Stimulated activated CD8-positive, alpha-beta memory T cell treated with anti-CD3 and anti-CD28 coated beads, Interleukin-4, amount 100 ng/mL, for 4 hours (primary cell): ENCODE measurements at places on chromosomes 13 and 19.

- DNase-seq = no peak
Observed at GRCh38 chr13:23644126-23644419, 73.9 kb downstream of the TNFRSF19 start.

DNA sequence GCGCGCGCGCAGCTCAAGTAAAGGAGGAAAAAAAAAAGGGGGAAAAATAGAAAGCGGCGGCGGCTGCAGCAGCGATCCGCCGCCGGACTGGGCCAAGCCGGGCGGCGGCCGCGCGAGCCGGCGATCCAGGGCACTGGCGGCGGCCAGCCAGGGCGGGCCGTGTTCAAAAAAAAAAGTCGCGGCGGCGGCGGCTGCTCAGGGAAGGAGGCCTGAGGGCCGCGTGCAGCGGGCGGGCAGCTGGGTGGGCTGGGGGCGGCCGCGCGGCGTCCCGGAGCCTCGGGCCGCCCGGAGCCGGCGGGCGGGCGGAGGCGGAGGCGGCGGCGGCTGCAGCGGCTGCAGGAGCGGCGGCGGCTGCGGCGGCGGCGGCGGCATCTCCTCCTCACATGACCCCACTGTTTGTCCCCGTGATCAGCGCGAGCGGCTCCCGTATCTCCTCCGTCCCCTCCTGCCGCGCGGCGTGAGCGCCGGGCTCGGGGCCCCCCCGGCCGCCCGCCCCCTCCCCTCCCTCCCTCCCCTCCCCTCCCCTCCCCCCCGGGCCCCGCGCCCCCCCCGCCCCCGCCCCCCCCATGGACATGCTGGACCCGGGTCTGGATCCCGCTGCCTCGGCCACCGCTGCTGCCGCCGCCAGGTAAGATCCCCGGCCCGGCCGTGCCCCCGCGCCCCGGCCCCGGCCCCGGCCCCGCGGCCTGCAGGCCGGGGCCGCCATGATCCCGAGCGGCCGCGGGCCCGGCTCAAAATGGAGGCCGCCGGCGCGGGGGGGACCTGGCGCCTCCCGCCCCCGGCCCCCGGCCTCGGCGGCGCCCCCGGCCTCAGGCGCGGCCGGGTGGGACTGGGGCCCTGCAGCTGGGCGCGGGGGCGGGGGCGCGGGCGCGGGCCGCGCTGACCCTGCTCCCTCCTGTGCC lies at the start of gene USF2:
USF2 (plus strand) TSS at position 427 of the 902 bp plus-strand sequence; CDS start at position 567, 140 bp downstream.
- DNase-seq = no peak

- DNase-seq = no peak
Observed at GRCh38 chr13:111909971-111910671, 156.8 kb upstream of the SOX1 start.

- DNase-seq = no peak
Observed at GRCh38 chr19:18253716-18254115, 20.5 kb downstream of the IQCN start.

DNA sequence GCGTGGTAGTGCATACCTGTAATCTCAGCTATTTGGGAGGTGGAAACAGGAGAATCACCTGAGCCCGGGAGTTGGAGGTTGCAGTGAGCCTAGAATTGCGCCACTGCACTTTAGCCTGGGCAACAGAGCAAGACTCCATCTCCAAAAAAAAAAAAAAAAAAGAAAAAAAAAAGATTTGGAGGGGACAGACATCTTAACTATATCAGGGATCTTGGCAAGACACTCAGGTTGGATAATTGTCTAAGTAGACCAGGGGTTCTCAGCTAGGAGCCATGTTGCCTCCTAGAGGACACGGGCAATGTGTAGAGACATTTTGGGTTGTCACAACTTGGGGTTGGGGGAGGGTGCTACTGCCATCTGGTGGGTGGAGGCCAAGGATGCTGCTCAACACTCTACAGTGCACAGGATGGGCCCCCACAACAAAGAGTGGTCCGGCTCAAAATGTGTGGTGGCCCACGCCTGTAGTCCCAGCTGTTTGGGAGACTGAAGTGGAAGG lies 1.9 kb upstream of the ZNF580 start:
- DNase-seq = no peak

GRCh38 chr13:47306991-47307390 lies 410.1 kb upstream of the HTR2A start:
- DNase-seq = no peak

DNA sequence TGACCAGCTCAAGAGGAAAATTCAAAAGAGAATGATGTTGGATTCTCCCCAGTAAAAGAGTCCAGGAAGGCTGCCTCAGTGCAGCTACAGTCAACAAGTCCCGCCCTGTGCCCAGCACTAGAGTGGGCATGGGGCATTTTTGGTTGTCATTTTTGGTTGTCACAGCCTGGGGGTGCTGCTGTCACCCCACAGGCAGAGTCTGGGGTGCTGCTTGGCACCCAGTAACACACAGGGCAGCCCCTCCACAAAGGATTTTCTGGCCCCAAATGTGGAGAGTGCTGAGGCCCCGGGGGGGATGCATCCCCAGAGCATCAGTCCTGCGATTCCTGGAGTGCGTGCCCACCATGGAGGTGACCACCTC lies 28.2 kb upstream of the TMEM255B start:
- DNase-seq = no peak

DNA sequence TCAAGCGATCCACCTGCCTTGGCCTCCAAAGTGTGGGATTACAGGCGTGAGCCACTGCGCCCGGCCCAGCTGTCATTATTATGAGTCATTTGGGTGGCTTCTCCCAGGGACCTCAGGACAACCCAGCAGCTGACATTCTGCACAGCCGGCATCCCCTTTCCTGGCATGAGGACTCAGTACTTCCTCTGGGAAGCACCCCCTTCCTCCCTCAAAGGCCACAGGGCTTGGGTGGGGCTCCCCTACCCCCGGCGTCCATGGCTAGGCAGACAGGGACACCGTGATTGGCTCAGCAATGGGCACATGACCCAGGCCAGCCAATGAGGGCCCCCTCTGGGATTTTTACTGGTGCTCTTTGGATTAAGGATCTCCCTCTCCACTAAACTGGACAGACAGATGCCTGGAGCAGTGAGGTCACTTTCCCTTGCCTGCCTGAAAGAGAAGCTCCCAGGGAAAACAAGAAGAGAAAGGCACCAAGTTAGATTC lies 6.0 kb downstream of the KANK2 start:
- DNase-seq = no peak

DNA sequence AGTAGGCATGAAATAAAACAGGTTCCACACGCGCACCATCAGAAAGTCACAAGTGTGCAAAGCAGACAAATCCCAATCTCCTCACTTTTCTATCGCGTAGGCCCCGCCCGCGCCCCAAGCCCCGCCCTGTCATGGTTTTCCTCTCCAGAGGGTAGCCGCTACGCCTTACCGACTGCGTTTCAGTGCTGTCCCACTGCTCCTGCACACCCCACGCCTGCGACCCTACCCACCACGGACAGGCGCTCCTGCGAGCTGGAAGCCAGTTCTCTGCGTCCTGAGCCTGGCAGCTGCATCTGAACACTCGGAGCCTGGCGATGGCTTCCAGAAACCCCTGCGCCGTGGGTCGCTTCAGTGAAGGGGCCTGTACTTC lies 379 bp upstream of the ZNF470 start:
- DNase-seq = no peak

GRCh38 chr19:50548191-50549058 lies 19.8 kb downstream of the LRRC4B start:
- no peak for DNase-seq

DNA sequence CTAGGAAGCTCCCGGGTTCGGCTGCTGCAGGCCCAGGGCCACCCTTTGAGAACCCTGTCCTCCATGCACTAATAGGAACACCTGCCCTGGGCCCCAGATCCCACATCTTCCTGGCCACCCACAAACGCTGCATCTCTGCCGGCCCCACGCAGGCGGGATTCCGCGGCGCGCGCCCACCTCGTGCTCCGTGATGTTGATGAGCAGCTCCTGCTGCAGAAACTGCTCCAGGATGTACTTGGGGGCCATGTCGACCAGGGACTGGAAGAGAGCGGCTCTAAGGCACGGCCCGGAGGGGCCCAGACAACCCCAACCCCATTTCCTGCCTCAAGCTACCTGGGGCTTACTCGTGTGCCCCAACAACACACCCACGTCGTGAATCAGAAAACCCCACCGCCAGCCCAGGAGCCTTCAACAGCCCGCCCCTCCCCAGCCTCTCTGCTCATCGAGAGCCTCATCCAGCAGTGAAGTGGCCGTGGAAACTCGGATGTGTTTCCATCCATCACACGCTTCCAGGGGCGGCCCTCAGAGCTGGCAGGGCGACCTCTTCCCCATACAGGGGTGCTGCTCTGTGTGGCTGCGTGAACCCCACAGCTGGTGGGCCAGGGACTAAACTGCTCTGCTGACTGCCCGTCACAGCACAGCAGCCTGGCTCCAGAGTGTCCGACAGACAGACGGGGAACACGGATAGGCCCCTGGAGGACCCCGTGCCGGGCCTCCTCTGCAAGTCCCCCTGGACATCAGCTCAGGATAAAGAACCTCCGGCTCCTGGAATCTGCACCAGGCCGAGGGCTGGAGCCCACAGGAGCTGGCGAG lies 4.2 kb downstream of the POLR2E start:
- DNase-seq = peak; percentile 44

- DNase-seq = peak; percentile 74
Observed at GRCh38 chr19:8307965-8308866, at the start of gene CD320. Gene CD320 (minus strand): TSS chr19:8308358. CDS start chr19:8308290, 68 bp downstream.

DNA sequence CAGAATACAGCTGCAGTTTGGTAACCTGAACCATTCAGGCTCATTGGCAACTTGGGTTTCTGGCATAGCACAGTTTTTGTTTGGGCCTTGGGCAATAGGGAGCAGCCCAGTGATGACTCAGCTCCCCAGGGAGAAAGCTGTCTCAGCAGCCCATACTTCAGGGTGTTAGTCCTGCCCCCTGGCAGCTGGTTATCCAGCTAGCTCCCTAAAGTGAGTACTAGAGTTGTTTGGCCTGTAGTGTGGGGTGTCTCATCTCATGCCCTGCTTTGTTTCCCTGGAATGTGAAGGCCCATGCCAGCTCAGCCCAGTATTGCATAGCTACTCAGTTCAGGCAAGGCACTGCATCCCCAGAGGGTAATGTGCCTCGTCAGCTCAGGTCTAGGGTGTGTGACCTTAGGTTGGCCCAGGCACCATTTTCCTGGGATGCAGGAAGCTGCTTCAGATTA lies 18.2 kb upstream of the ZNF543 start:
- DNase-seq = no peak

- no peak for DNase-seq
Observed at GRCh38 chr13:113743366-113744195, 15.4 kb upstream of the TMEM255B start.

- DNase-seq = no peak
Observed at GRCh38 chr19:19428746-19429145, 23.3 kb downstream of the GATAD2A start.

DNA sequence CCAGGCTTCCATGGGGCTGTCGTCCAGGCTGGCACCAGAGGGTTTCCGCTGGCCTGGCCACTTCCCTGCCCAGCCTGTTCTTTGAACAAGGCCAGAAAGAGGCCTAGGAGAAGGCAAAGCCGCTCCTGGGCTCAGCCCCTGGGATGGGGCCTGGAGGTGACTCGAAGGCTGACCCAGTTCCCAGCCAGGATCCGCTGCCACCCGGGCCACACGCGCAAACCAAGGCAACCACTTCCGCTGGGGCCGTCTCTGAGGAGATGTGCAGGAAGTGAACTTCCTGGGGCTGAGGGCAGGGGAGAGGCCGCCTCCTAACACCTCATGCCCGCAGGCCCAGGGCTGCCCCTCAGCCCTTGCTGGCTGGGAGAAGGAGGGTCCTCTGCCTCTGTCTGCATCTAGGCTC lies 15.2 kb downstream of the PLEKHF1 start:
- peak; percentile 69 for DNase-seq

DNA sequence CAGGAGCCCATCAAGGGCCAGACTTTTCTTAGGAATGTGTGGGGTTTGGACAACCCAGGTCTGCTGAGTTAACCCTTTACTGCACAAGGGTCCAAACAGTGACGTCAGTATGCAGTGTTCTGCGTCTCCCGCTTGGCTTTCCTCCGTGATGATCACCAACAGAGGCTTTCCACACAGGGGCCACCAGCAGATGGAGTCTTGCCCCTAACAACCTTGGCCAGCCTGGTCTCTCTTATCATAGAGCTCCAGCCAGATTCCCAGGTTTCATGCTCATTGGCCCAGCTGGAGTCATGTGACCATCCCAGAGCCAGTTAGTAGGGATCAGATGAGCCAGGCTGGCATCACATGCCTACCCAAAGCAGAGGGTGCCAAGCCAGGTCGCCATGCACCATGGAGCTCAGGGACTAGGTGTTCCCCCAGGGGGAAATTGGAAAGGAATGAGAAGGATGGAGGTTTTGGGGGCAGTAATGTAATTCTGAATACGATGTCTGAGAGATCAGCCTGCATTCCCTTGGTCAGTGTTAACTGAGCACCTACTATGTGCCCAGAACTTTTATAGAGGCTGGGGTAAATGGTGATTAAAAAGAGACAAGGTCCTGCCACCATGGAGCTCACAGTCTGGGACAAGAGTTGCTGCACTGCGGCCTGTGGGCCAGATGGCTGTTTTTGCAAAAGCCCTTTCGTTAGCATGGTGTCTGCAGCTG lies 61.2 kb downstream of the MYH14 start:
- DNase-seq = no peak

DNA sequence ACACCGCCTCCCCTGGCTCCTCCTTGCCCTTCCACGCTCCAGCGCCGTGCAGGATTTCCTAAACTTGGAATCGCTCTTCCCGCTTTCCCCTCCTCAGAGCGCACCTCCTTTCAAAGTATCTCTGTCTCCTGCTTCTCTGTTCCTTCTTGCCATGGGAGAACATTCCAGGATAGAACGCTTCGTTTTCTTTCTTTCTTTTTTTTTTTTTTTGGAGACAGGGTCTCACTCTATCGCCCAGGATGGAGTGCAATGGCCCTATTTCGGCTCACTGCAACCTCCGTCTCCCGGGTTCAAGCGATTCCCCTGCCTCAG lies 574 bp upstream of the XPO4 start:
- DNase-seq = no peak

GRCh38 chr13:38421590-38422560 lies 72.2 kb downstream of the UFM1 start:
- DNase-seq = no peak

DNA sequence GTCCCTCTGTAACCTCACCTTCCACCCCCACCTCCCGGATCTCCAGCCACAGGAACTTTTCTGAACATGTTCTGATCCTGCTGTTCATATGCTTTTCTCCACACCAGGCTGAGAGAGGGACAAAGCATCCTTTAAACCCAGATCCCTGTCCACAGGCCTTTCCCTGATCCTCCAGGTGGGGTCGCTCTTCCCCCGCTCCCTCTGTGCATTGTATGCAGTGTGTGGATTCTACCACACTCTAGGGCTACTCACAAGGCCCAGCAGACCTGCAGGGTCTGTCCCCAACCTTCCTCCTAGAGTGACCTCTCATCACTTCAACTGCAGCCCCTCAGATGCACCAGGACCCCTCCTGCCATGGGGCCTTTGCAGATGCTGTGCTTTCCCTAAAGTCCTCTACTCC lies 1200.6 kb downstream of the UQCRFS1 start:
- DNase-seq = no peak

DNA sequence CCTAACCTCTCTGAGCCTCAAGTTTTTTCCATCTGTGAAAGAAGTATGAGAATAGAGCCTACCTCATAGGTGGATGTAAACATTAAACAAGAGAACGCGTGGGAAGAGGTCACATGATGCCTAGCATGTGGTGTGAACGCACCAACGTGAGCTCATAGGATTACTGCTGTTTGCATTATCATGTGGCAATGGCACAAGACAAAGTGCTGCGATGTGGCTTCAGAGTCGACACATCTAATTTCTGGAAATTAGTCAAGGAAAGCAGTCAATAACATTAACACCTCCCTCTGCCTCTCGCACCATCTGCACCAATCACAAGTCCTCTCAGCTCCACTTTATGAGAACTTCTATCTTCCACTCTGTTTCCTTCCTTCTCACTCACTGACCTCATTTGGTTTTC lies 489.7 kb downstream of the COG6 start:
- DNase-seq = no peak
